DMS53 (cell line): ENCODE measurements at places on chromosomes 5 and 9.

- no peak for DNase-seq
These were observed 90.3 kb downstream of the DIRAS2 start for GRCh38 chr9:90552317-90552716.

- DNase-seq: peak; percentile 25
These were observed 9.3 kb downstream of the SLC28A3 start for GRCh38 chr9:84331119-84331809.

DNA sequence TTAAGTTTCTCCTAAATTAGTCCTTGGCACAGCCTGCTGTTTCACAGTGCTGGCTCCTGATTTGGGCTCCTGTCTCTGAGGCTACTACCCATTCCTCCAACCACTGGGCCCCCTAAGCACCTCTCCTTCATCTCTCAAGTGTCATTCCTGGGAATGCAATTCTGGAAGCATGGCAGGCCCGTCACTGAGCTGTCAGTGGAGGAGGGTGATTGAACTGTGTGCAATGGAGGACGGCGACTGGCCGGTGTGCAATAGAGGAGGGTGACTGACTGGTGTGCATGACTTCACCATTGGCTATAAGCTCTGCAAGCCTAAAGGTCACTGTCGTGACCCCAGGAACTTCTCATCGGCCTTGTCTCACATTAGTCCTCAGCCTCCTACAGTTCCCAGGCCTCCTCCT, 12.4 kb upstream of the IL17B start:
- DNase-seq: no peak

- peak; percentile 79 for DNase-seq
These were observed 63.1 kb downstream of the UGCG start for GRCh38 chr9:111959468-111960359.

DNA sequence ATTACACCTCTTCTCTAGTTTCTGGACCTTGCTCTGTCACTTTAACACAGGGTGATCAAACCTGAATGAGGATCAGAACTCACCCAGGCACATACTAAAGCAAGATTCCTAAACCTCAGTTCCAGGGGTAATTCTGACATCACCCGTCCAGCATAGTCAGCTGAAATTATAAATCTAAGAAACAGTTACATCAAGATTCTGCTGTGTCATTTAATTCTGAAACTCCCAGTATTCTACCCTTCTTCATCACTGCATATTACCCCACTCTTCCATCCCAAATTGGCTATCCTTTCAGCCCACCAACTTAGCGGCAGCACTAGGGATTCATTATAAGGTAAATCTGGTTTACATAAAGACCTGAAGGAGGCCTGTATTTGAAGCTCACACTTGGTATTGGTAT, 64.0 kb downstream of the STX17 start:
- DNase-seq: no peak

DNA sequence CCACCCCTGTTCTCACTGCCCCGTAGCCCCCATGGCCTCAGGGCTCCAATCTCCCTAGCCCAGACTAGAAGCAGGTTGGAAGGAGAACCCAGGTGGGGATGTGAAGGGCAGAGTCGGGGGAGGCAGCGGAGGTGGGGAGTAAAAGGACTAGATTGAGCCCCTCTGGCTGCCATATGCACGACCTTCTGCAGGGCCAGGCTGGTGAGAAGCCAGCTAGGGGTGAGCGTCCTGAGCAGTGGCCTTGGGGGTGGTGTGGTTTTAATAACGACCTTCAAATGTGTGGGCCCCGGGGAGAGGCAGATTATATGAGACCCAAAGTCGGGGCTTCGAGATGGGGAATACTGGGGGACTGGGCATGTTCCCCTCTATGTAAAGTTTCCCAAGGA, 139.5 kb downstream of the C9orf50 start:
- no peak for DNase-seq

GRCh38 chr5:109324351-109324750, 85.4 kb downstream of the PJA2 start:
- no peak for DNase-seq

DNA sequence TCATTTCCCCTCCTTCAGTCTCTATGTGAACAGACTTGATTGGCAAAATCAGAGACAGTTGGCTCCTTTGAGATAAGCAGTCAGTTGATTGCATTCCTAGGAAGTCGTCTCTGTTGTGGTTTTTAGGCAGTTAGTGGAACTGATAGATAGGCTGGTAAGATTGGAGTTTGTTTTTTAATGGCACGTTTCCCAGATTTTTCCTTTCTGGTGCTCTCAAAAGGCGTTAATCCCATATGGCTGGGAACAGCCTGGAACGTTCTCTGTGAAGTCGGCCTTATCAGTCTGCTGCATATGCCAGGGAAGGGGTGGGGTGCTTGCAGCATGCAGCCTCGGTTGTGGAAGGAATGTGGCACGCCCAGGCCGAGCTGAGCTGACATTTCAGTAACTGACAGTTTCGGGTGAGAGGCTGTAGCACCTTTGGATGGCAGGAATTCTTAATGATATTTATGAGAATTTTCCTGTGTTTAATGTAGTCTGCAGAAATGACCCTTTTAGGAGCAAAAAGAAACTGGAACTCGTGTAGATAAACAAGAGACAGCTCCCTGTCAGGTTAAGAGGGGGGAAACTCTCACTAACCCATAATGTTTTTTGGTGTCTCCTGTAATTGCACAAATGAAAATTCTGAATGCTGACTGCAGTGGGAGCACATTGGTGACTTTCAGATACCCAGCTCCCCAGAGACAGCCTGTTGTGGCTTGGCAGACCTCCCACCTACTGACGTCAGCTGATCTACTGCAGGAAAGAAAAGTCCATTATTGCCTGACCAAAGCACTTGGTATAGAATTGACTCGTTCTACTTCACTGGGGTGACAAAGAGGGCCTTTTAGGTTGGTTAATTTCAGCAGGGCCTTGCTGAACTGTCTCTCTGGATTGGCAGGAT, 6.3 kb downstream of the SPTAN1 start:
- no peak for DNase-seq

GRCh38 chr9:121753802-121754654, 102.6 kb downstream of the DAB2IP start:
- DNase-seq: no peak

DNA sequence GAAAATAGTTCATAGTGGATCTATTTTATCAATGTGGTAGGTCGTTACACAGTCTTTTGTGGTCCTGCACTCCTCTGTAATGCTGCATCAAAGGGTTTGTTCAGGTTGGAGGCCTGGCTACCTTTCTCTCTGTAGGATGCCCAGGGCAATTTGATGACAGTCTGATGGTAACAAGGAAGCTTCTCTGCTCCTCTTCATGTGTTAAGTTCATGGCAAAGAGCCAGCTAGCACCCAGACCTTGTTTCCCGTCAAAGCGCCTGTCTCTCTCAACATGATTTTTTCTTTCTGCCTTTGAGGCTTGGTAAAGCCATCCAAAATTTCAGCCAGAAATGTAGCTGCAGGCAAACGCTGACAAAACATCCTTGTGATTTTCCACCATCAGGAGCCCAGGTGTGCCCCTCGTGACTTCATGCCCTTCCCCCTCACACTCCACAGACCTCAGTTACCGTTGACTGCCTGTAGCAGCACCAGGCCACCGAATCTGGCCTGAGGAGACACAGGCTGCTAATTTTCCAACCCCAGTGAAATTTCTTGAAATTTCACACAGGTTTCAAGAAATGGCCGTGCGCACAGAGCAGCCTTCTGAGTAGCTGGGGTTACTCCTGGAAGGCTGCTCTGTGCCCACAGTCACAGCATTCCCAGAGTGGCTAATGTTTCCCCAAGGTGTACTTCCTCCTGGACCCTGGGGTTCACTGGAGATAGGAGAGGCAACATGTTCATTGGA, 292.7 kb downstream of the CWC27 start:
- DNase-seq: no peak

DNA sequence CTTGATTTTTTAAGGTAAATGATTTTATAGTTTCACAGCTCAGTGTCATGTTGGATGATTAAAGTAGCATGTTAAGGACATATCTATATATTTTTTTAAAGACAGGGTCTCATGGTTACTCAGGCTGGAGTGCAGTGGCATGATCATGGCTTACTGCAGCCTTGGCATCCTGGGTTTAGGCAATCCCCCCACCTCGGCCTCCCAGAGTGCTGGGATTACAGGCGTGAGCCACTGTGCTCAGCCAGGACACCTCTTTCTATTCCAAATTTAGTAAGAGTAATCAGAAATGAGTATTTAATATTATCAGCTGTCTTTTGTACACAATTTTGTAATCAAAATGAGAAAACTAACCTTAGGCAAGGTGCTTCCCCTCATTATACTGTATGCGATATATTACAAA, 38.6 kb upstream of the LRRTM2 start:
- DNase-seq: no peak

DNA sequence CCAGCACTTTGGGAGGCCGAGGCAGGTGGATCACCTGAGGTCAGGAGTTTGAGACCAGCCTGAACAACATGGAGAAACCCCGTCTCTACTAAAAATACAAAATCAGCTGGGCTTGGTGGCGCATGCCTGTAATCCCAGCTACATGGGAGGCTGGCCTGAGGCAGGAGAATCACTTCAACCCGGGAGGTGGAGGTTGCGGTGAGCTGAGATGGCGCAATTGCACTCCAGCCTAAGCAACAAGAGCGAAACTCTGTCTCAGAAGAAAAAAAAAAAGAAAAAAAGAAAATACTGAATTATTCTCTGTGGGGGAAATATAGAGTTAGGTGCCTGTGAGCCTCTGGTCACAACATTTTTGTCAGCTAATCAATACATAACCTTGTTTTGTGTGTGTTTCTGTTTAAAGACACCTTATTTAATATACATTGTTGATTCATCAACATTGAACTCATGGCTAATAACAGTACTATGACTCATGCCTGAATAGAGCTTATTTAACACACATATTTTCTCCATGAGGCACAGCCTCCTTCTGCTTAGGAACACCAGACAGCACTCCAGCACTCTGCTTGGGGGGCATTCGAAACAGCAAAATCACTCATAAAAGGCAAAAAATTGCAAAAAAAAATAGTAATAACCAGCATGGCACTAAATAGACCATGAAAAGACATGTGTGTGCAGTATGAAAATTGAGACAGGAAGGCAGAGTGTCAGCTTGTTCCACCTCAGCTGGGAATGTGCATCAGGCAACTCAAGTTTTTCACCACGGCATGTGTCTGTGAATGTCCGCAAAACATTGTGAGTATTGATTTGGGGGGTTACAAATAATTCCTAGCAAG, at the start of gene IL31RA:
TSS of gene IL31RA (plus strand) at position 519 of the 836 bp plus-strand sequence. CDS start at position 733, 214 bp downstream.
- DNase-seq: peak; percentile 6

DNA sequence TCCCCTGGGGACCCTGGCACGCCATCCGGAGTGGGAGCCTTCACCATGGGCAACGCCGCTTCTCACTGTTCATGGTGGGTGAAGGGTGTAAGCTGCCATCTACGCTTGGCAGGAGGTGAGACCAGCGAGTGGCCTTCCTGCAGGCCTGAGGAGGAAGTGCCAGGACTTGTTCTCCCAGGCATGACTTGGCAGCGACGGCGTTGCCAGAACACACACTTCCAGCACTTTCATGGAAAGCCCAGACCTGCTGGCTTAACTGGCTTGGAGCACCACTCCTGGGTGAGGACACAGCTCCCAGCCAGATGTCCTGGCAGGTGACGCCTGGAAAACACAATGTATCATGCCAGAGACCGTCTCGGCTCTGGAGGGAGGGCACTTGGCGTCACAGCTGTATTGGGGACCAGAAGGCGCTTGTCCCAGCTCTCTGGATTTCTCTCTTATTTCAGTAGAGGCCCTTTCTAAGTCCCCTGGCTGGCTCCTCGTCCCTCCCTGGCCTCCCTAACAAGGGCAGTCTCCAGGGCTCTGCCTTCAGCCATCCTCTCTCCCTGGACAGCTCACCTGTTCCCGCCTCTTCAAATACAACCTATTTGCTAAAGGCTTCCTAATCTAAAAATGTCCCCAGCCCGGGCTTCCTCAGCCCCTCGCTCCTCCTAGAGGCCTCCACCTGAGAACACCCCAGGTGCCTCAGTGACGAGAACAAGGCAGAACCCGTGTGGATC, 188.3 kb downstream of the OLFM1 start:
- no peak for DNase-seq

- peak; percentile 80 for DNase-seq
These were observed 72.8 kb downstream of the PRRT1B start for GRCh38 chr9:131618071-131618479.

GRCh38 chr5:135594416-135594960, 15.7 kb upstream of the CXCL14 start:
- no peak for DNase-seq
